ENCODE measurements at places on chromosomes 4 and X. TPM values are rescaled to one million over a fixed set of nuclear protein-coding genes. Genes with fewer than 3 reads are reported as not detected.

Gene RPGR
- total RNA-seq = 8.5 TPM

Gene NPY2R
- total RNA-seq = 0.34 TPM

Gene CSTF2
- total RNA-seq = 29.8 TPM

Gene TRIM75
- total RNA-seq = not detected

Gene GLRA2
- total RNA-seq = not detected

Gene ZCCHC12
- 0.94 TPM for total RNA-seq

Gene DGAT2L6
- not detected for total RNA-seq

GRCh38 chr4:16665942-16666551 lies 232.4 kb downstream of the LDB2 start:
- no peaks in the 10 kb centered on the region for H3K27me3 ChIP-seq
- no peak overlapping the region for H3K4me3 ChIP-seq
- peaks cover 29% of the 10 kb centered on the region for H3K4me1 ChIP-seq
- H3K27ac ChIP-seq = no peak overlapping the region
- peaks cover 40% of the 10 kb centered on the region for H3K36me3 ChIP-seq

GRCh38 chr4:26126994-26127393 lies 193.8 kb upstream of the RBPJ start:
- H3K27ac ChIP-seq = no peak overlapping the region
- no peaks in the 10 kb centered on the region for H3K27me3 ChIP-seq
- no peak overlapping the region for H3K4me3 ChIP-seq
- no peaks in the 10 kb centered on the region for H3K36me3 ChIP-seq

DNA sequence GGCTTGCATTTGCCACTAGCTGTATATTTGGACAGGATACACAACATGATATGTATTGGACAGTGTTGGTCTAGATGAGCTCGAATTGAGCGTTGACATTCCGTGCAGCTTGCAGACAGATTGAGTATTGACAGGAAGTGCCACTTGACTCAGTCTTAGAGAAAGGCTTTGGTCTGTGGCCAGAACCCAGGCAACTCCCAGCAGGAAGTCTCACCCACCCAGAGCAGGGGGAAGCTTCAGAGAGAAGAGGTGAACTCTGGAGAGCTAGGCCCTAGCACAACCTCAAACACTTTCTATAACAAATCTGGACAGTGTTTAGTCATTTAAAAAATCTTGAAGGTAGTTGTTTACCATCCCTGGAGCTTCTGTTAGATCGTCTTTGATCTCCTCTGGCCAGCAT lies 280.5 kb downstream of the FBXW7 start:
- H3K4me1 ChIP-seq = peaks cover 4% of the 10 kb centered on the region
- no peaks in the 10 kb centered on the region for H3K27me3 ChIP-seq
- H3K36me3 ChIP-seq = peaks cover 13% of the 10 kb centered on the region
- no peak overlapping the region for H3K4me3 ChIP-seq
- DNase-seq = no peak

DNA sequence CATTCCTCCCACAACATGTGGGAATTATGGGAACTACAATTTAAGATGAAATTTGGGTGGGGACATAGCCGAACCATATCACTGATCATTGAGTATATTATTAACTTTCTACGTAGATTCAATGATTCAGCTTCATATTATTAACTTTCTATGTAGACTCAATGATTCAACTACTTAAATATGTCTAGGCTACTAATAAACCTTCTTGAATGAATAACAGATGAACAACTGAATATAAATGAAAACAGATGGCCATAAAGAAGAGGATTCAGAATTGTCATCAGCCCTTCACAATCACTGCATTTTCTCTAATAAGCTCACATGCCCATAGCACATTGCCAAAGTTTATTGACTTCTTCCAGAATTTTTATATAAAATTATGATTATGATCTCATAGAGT lies 57.0 kb downstream of the CEP44 start:
- H3K4me1 ChIP-seq = 0 out of 2 replicates have a peak, but pooled peaks cover 2% of the 10 kb centered on the region
- no peak for DNase-seq
- no peak overlapping the region for H3K4me3 ChIP-seq
- H3K27ac ChIP-seq = no peak overlapping the region

- H3K36me3 ChIP-seq = no peaks in the 10 kb centered on the region
- no peaks in the 10 kb centered on the region for H3K27me3 ChIP-seq
- H3K4me3 ChIP-seq = no peak overlapping the region
- peak overlapping the region; percentile 73 for H3K27ac ChIP-seq
Observed at GRCh38 chr4:22504447-22504846, 11.4 kb downstream of the ADGRA3 start.

DNA sequence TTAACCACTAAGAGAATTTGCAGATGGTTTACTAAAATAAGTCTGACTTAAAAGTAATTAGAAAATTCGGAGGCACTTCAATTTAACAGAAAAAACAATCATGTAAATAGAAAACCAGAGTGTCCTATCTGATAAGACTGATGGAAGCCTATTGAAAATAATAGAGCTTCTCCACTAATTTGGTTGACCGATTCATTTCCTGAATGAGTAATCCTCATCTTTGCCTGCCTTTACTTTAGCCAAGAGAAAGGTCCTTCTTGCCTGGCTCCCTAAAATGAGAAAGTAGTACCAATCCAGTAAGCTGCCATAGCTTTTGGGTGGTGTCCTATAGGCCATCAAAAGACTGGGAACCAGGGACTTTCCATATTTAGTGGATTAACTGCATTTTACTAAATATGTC lies 48.4 kb downstream of the KCNIP4 start:
- peaks cover 8% of the 10 kb centered on the region for H3K36me3 ChIP-seq
- no peak overlapping the region for H3K27ac ChIP-seq
- H3K27me3 ChIP-seq = peaks cover 2% of the 10 kb centered on the region
- no peak for DNase-seq
- no peaks in the 10 kb centered on the region for H3K4me1 ChIP-seq
- no peak overlapping the region for H3K4me3 ChIP-seq

DNA sequence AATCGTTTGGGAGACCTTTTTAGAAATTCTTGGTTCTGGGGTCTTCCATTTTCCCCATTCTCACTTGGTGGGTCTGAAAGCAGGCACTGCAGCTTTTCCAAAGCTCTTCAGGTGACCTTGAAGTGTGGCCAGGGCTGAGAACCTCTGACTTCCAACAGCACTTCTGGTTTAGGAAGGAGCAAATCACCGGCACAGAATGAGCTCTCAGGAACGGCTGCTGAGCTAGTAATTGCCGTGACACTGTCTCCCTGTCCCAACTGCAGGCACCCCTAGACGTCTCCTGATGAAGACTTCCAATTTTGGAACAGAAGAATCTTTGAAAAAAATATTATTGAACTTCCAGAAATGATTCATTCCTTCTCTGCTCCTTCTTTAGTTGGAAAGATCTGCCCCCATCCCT lies 31.3 kb downstream of the CD38 start:
- H3K4me3 ChIP-seq = no peak overlapping the region
- H3K4me1 ChIP-seq = peaks cover 12% of the 10 kb centered on the region
- H3K27ac ChIP-seq = no peak overlapping the region
- no peak for DNase-seq
- H3K36me3 ChIP-seq = no peaks in the 10 kb centered on the region

- DNase-seq = no peak
- H3K4me3 ChIP-seq = no peak overlapping the region
- H3K27ac ChIP-seq = no peak overlapping the region
- no peaks in the 10 kb centered on the region for H3K27me3 ChIP-seq
- no peaks in the 10 kb centered on the region for H3K36me3 ChIP-seq
Observed at GRCh38 chr4:118974758-118975157, 86.1 kb downstream of the SYNPO2 start.

- H3K4me1 ChIP-seq = peaks cover 55% of the 10 kb centered on the region
- peak overlapping the region; percentile 100 for H3K27ac ChIP-seq
- H3K4me3 ChIP-seq = peak overlapping the region; percentile 71
- DNase-seq = peak; percentile 17
- no peaks in the 10 kb centered on the region for H3K27me3 ChIP-seq
- no peaks in the 10 kb centered on the region for H3K36me3 ChIP-seq
Observed at GRCh38 chr4:68904786-68905185, 46.8 kb downstream of the UGT2A3 start.

GRCh38 chr4:95984081-95984480 lies 144.2 kb downstream of the PDHA2 start:
- no peak for DNase-seq
- H3K27ac ChIP-seq = no peak overlapping the region
- H3K27me3 ChIP-seq = no peaks in the 10 kb centered on the region
- H3K4me3 ChIP-seq = no peak overlapping the region

DNA sequence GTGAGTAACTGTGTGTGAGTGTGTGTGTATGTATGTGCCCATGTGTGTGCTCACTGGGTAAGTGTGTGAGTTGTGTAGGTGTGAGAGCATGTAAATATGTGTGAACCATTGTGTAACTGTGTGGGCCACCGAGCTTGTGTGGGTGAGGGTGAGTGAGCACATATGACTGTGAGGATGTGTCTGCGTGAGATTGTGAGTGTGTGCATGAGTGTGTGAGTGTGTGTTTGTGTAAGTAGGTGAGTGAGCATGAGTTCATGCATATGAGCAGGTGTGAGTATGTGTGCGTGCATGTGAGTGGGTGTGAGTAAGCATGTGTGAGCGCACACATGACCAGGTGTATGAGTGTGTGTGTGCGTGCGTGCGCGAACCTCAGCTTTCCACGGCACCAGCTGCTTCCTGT lies 1.4 kb upstream of the ATP2B3 start:
- 0 out of 2 replicates have a peak, but pooled peaks cover 5% of the 10 kb centered on the region for H3K4me1 ChIP-seq
- H3K4me3 ChIP-seq = peak overlapping the region; percentile 6
- DNase-seq = no peak
- H3K36me3 ChIP-seq = no peaks in the 10 kb centered on the region

GRCh38 chrX:100435726-100436125 lies 25.7 kb upstream of the PCDH19 start:
- H3K27me3 ChIP-seq = peaks cover 2% of the 10 kb centered on the region
- DNase-seq = no peak
- no peak overlapping the region for H3K4me3 ChIP-seq
- peaks cover 30% of the 10 kb centered on the region for H3K4me1 ChIP-seq

GRCh38 chr4:102860611-102861324 lies 8.0 kb upstream of the CISD2 start:
- no peak overlapping the region for H3K4me3 ChIP-seq
- peaks cover 28% of the 10 kb centered on the region for H3K36me3 ChIP-seq

DNA sequence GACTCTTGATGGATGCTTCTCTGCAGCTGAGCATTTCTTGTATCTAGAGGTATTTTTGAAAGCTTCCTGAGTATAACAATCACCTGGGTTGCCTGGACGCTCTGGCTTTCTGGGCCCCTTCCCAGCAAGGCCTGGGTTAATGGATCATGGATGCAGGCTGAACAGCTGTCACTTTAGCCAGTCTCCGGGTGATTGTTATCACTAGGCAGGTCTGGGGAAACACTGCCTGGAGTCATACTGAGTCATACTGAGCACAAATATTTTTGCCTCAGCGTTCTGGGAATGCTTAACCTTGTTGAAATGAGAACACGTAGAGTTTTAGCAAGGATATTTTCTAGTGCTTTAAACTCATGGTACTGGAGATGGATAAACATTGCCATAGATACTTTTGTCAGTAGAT lies 102.6 kb downstream of the PHEX start:
- H3K27me3 ChIP-seq = no peaks in the 10 kb centered on the region
- no peak for DNase-seq
- H3K4me1 ChIP-seq = peaks cover 40% of the 10 kb centered on the region
- no peak overlapping the region for H3K4me3 ChIP-seq

DNA sequence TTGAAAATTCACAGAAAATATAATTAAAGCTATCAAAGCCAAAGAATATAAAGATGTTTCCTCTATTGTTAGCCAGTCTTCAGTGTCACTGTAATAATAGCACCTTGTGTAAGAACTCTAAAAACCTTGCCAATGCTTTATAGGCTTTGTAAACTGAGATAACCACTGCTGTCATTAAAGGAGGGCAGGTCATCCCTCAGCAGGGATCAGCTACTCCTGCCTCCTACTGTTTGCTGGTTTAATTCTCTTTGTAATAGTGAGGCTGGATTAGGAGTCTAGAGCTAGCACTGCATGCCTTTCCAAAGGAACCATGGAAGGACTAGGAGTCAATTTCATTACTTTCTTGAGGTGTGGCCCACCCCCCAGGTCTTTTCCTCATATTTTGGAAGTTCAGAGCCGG lies 46.2 kb downstream of the FHIP1A start:
- no peaks in the 10 kb centered on the region for H3K36me3 ChIP-seq
- DNase-seq = no peak
- peak overlapping the region; percentile 58 for H3K27ac ChIP-seq

DNA sequence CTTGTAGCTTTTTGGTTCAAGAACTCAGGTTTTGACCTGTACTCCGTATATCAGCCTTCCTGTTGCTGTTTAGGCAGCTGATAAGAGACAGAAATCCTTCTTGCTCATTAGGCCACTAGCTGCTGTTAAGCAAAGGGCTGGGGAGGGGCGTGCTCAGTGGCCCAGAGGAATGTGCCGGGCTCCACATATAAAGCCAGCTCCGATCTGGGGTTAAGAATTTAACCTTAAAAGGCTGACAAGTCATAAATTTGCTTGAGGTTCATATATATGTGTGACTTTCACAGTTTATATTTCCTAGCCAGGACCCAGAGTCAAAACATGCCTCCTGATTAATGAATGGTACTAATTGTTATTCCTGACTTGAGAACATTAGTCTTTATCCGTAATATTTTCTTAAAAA lies 15.3 kb downstream of the GPC3 start:
- no peaks in the 10 kb centered on the region for H3K27me3 ChIP-seq
- DNase-seq = peak; percentile 26
- H3K27ac ChIP-seq = no peak overlapping the region
- H3K36me3 ChIP-seq = peaks cover 2% of the 10 kb centered on the region
- H3K4me1 ChIP-seq = peaks cover 60% of the 10 kb centered on the region

- no peak for DNase-seq
- 0 out of 2 replicates have a peak, but pooled peaks cover 1% of the 10 kb centered on the region for H3K4me1 ChIP-seq
- no peak overlapping the region for H3K27ac ChIP-seq
- no peaks in the 10 kb centered on the region for H3K27me3 ChIP-seq
Observed at GRCh38 chr4:86286726-86287125, 73.1 kb downstream of the MAPK10 start.

DNA sequence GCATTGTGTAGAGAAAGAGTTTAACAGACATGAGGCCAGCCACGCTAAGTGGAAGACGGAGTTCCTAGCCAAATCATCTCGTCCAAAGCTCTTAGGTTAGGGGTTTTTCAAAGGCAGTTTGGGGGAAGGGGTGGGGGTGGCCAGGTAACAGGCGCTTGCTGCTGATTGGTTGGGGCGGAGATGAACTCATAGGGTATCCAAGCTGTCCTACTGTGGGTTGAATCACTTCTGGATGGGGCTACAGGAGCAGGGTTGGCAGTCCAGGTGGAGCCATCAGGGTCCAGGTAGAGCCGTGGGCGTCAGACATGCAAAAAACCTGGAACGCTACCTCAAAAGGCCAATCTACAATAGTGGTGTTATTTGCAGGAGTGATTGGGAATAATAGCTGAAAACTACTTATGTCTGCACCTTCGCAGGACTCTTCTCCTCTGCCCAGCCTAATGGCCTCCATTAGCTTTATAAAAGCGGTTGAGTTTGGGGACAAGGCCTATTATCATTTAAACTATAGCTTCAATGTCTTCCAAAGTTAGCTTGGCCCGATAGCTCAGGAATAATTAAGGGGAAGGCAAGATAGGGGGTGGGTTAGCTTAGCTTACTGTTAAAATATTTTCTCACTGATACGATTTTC lies 579.6 kb downstream of the NLGN4X start:
- H3K36me3 ChIP-seq = no peaks in the 10 kb centered on the region
- no peaks in the 10 kb centered on the region for H3K27me3 ChIP-seq
- DNase-seq = peak; percentile 38
- H3K4me3 ChIP-seq = peak overlapping the region; percentile 60
- peak overlapping the region; percentile 94 for H3K27ac ChIP-seq
